Motor neuron (in vitro differentiated cells): ENCODE measurements at places on chromosomes 11 and 22. TPM values are rescaled to one million over a fixed set of nuclear protein-coding genes. Genes with fewer than 3 reads are reported as not detected.

- ATAC-seq: peak; percentile 93
These were observed 56.4 kb downstream of the SGSM3 start for GRCh38 chr22:40426594-40427333.

GRCh38 chr22:39931251-39931650 is 28.9 kb upstream of the TMA7B start:
- ATAC-seq: no peak

OR8A1 gene
- total RNA-seq: 0.13 TPM in 1 of 2 replicates, not detected in the other

DNA sequence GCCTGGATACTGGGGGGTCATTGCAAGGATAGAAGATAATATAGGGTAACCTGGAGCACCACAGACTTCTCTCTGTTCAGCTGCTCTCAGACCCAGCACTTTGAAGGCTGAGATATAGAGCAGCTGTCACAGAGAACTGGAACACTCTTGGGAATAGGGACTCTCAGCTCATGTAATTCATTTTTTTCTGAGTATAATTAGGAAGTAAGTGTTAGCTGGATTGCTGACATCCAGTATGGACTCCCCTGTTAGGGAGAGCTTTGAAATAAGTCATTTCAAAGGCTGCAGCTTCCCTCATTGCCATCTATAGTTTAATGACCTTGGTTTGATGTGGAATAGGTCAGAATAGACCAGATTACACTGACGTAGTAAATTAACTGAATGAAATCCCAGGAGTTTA is 120.8 kb upstream of the POU2AF2 start:
- ATAC-seq: peak; percentile 66

WNT11 gene
- total RNA-seq: 2.6 and 2.7 TPM in 2 replicates

- ATAC-seq: peak; percentile 63
These were observed 12.7 kb downstream of the SREBF2 start for GRCh38 chr22:41845380-41846267.

OR2D2 gene
- 1.3 TPM in 2 replicates for total RNA-seq

- ATAC-seq: no peak
These were observed 20.0 kb downstream of the MYEOV start for GRCh38 chr11:69313992-69314391.

OR5B21 gene
- total RNA-seq: not detected in 2 replicates

DNA sequence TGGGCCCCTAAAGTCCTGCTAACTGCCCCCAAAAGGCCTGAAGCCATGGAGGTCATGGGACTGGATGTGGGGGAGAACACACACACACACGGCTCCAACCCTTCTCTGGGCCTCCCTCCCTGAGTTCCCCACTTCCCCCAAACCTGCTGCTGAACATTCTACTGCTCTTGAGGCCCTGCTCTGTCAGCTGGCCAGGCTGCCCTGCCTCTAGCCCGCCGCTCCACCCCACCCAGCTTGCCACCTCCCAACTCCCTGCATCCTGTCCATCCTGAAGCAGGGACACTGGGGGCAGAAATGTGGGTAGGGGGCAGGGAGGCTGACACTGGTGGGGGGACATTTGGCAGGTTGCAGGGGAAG is 1.0 kb downstream of the KCNJ4 start:
- ATAC-seq: peak; percentile 2

- peak; percentile 75 for ATAC-seq
These were observed at the start of gene MPPED2 for GRCh38 chr11:30586251-30587144. Gene MPPED2 (minus strand): TSS chr11:30586353. CDS start chr11:30580373, 5,980 bp downstream.

CD3G gene
- not detected in 2 replicates for total RNA-seq

DNA sequence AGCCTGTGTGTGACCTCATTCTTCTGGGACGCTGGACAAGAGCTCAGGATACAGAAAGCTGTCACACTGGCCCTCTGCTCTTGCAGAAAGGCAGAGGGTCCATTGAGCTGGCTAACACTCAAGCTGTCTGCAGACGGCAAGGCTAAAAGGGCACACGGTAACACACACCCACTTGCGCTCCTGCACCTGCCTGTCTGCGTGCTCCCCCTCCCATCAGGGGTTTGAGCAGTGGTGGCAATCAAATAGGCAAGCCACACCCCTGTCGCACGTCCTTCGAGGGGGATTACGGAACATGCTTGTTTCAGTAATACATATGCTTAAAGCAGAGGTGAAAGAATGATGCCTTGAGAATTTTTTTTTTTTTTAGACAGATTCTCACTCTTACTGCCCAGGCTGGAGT is 7.1 kb upstream of the QSER1 start:
- ATAC-seq: no peak

DNA sequence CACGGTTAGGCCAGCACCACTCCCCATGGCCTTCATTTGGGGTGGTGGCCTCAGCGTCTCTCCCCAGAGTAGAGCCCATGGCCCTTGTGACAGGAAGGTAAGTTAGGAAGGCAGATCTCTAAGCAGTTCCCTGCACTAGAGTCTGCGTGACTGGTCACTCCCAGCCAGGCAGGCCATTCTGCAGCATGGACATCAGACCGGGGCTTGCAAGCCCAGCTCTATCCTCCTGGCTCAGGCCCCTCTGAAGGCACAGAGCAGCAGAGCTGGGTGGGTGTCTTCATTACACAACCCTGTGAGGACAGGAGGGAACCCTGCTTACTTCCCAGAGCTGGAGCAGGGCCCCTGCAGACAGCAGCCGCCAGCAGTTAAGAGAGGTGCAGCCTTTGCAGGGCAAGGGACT is 77.3 kb downstream of the PIWIL3 start:
- ATAC-seq: no peak

MMP27 gene
- total RNA-seq: not detected in 2 replicates

- ATAC-seq: peak; percentile 86
These were observed 125.9 kb downstream of the TEAD1 start for GRCh38 chr11:12800032-12800671.

CD6 gene
- 0.63 and 1.3 TPM in 2 replicates for total RNA-seq

- ATAC-seq: no peak
These were observed 24.9 kb upstream of the WNT11 start for GRCh38 chr11:76231121-76231738.

OR5P2 gene
- 0.68 and 0.70 TPM in 2 replicates for total RNA-seq

DNA sequence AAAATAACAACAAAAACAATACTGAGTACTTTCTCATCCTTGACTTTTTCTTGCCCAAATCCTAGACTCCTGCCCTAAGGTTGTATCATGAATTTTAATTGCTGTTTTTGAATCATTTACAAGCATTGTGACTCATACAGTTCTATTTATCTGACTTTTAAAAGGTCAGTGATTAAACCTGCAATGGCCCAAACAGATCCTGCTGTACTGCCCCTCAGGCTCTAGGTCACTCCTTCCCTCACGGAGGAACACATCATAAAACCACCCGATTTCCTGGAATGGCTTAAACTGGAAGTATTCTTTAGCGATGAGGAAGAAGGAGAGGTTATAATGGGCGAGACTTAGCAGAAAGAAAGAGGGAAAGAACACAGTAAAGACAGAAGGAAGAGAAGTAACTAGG is 12.3 kb downstream of the ARFGAP3 start:
- ATAC-seq: peak; percentile 79

CDCA5 gene
- total RNA-seq: 25.2 and 25.3 TPM in 2 replicates

DNA sequence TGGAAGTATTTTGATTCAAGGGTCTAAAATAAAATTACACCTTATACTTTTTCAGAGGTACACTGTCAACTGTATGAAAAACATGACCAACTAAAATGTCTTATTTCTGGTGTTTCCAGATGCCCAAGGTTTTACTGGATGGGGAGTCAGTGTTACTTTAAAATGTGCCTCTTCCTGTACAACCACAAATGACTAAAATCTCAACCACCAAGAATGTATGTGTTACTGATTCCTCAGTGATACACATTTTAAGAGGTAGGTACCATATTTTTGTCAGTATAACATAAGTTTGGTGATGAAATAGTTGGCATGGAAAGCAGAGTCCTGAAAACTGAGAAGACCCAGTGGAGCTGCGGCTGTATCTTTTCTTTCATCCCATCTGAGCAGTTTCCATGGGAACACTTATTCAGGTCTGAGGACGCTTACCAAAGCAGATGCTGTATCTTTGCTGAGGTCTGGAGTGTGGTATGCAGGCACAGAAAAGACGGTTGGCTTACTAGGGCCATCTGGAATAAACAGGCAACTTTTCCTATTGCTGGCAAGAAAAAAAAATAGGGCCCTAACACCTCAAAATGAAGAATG is 21.2 kb upstream of the TP53AIP1 start:
- ATAC-seq: peak; percentile 69

DNA sequence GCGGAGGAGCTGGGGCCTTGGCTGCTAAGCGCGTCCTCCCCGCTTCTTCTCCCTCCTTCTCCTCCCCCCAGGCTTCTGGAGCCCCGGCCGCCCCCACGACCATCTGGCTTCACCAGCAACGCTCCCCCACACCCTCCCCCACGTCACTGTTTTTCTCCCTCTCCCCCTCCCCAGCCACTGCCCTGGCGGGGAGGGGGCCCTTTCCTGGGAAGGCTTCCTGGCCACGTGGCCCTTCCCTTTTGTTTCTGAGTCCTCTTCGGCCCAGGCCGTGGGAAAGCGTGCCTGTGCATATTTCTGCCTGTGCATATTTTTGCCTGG is 27.7 kb downstream of the RTN4R start:
- ATAC-seq: peak; percentile 44

DNA sequence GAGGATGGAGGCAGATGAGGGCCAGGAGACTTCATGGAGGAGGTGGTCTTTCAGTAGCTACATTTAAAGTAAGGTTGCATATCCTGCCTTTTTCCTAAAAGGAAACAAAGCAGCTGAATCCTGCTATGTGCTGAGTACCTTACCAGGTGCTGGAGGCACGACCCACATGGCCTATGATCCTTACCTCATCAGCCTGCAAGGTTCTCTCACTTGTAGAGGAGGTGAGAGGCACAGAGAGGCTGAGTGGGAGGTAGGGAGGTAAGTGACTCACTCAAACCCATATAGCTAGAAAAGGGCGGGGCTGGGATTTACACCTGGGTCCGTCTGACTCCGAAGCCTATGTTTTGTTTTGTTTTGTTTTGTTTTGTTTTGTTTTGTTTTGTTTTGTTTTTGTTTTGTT is 75.8 kb downstream of the BUD13 start:
- no peak for ATAC-seq

LRRC10B gene
- total RNA-seq: 10.4 and 11.9 TPM in 2 replicates

DNA sequence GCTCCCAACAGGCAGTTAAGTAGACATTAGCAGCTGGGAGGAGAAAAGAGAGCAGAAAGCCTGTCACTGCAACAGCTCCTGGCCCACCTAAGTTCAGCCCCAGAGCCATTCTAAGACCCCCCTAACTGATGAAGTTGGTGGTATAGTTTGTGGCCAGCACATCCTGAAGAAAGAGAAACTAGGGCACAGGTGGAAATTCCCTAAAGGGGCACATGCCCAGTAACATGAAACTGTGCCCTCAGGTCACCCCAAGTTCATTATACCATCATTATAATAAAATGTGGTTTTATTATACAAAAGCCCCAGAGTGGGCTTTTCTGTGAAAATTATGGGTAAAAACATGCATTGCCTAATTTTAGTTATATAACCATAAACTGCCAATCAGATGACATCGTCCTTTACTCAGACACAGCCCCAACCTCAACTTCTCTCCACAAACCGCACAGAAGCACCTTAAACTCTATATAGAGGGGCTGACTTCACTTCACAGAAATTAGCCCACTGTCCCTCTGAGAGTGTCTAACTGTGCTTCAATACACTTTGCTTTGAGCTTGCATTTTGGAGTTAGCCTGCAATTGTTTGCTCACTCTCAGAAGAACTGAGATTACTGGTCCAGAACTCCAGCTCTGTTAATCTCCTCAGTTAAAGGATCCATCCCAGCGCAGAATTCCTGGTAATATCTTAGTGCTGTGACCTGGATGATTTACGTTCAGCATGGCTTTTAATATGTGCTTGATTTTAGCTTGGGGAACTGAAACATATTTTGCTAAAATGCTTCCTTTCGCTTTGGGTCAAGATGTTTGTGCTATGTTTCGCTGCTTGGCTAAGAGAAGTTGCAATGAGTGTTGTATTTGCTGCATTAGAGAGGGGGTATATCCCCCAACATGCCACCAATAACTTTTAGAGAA is 1.8 kb upstream of the APOL3 start:
- ATAC-seq: no peak
